Esophagus mucosa (tissue), 1 donor: ENCODE measurements at places on chromosomes 7 and 10. TPM values are rescaled to one million over a fixed set of nuclear protein-coding genes. Genes with fewer than 3 reads are reported as not detected.

The NEURL1 gene
- total RNA-seq = 0.16 TPM

The AKR1C3 gene
- 29.5 TPM for total RNA-seq

The STAG3 gene
- total RNA-seq = 0.48 TPM

The CFAP46 gene
- total RNA-seq = 0.64 TPM

The WNT8B gene
- total RNA-seq = not detected

The LDB3 gene
- 0.56 TPM for total RNA-seq

The GDI2 gene
- total RNA-seq = 164 TPM

The IDI2 gene
- total RNA-seq = not detected

The CRPPA gene
- 0.80 TPM for total RNA-seq

The STRIP2 gene
- total RNA-seq = 3.4 TPM

The LRRC18 gene
- not detected for total RNA-seq

The PNLIPRP1 gene
- not detected for total RNA-seq

The CNOT4 gene
- 15.9 TPM for total RNA-seq

The TRIM56 gene
- 14.3 TPM for total RNA-seq

The PLXDC2 gene
- total RNA-seq = 24.3 TPM

The C7orf33 gene
- total RNA-seq = not detected

The SVOPL gene
- total RNA-seq = not detected

The ANKRD1 gene
- total RNA-seq = 0.24 TPM

The MYO1G gene
- total RNA-seq = 1.1 TPM

The GIMAP2 gene
- total RNA-seq = 1.1 TPM

The PON3 gene
- total RNA-seq = 2.0 TPM

The CALML3 gene
- total RNA-seq = 501 TPM

The GDF10 gene
- not detected for total RNA-seq

The CTTNBP2 gene
- 16.9 TPM for total RNA-seq

The HHEX gene
- 1.1 TPM for total RNA-seq

The C10orf105 gene
- total RNA-seq = not detected

The TMEM213 gene
- not detected for total RNA-seq

The AMZ1 gene
- total RNA-seq = 0.12 TPM

The KIF11 gene
- total RNA-seq = 16.8 TPM
